Activated effector memory CD4-positive, alpha-beta T cell treated with anti-CD3 and anti-CD28 coated beads, Interleukin-2, amount 50 U/mL, for 16 hours (primary cell): ENCODE measurements at places on chromosomes 3 and 15.

- no peak for DNase-seq
Observed at GRCh38 chr3:143429628-143430514, 310.3 kb downstream of the CHST2 start.

GRCh38 chr15:27341780-27342343 is 370.9 kb downstream of the GABRG3 start:
- no peak for DNase-seq

- no peak for DNase-seq
Observed at GRCh38 chr3:157204431-157204830, 44.5 kb upstream of the CCNL1 start.

DNA sequence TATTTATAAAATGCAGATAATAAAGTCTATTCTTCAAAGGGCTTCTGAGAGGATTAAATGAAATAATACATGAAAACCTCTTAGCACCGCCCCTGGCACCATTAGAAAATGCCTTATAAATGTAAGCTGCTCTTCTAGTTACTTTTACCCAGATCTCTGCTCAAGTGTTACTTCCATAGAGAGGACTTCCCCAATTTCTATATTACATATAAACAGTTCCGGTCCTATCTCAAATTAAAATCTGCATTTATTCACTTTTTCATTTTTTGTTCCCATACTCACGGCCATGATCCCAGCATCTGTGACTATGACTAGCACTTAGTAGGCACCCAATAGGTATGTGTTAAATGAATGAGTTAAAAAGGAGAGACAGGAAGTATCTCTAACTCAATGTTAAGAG is 890.9 kb upstream of the CFAP20DC start:
- DNase-seq, result no peak

GRCh38 chr3:36738702-36739101 is 25.7 kb downstream of the DCLK3 start:
- no peak for DNase-seq

DNA sequence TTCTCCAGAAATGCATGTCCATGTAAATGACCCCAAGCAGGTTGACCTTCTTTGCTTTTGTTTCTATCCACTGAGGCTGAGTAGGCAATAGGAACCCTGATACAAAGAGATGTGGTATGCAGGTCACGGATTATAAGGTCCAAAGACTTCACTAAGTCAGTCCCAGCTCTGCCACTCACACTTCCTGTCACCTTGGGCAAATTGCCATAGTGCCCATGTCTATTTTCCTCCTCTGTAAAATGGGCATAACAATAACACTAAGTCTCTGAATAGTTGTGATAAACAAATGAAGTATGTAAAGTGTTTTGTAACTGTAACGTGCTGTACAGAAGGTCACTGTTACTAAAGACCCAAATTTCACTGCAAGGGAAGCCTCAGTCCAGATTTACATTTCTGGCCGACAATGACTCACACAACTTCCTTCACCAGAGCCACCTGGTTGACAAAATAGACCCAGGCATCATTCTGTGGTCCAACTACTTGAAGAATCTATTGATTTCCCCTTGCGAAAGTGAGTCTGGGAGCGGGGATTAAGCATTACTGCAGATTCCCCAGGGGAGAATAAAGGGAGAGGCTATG is 175.4 kb upstream of the LPP start:
- DNase-seq, result no peak

- DNase-seq, result no peak
Observed at GRCh38 chr15:80194914-80195313, 42.1 kb downstream of the FAH start.

DNA sequence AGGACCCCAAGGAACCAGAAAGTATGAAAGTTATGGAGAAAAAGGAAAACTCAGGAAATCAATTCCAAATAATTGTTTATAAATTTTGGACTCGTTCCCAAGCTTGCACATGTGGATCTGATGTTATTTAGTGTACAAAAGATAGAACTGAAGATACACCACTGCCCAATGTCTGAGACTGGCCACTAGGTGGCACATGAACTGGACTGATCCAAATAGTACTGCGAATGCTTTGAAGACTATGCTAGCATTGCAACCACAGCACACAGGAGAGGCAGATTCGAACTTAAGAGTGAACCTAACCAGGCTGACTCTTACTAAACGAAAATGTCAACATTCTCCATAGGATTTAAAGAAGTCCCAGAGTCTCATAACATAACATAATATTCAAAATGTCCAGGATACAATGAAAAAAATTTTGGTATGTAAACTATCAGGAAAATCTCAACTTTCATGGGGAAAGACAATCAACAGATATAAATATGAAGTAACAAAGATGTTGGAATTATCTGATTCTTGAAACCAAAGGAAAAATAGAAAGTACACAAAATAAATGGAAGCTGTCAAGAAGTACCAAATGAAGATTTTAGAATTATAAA is 596.7 kb downstream of the FGF12 start:
- DNase-seq, result no peak

GRCh38 chr15:26037369-26037768 is 174.2 kb upstream of the ATP10A start:
- DNase-seq, result no peak

DNA sequence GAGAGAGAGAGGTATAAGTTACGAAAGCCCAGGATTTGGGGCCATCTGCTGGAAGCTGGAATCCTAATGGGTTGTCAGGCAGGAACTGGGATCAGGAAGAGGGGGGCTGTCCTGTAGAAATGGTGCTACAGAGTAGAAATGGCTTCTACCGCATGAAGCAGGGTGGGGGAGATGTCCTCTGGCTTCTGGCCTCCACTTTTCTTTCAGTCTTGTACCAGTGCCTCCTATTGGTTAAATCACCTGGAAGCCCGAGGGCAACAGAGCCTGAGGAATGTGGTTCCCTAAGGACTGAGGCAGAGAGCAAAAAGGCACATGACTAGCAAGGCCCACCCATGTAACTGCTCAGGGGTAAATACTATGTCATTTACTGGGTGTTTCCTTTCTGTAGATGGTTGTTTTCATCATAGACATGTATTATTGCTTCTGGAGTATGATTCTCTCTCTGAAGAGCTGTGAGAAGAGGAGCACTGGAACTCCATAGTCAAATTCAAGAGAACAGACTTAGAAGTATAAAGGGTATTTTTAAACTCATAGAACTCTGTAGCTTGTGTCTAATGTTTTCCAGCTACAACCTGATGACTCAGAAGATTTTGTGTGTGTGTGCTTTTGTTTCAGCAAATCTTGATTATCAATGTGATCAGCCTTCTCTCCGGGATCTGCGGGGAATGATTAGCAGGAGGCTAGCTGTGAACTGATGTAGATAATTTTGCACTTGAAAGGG is 20.2 kb upstream of the MITF start:
- DNase-seq, result no peak

DNA sequence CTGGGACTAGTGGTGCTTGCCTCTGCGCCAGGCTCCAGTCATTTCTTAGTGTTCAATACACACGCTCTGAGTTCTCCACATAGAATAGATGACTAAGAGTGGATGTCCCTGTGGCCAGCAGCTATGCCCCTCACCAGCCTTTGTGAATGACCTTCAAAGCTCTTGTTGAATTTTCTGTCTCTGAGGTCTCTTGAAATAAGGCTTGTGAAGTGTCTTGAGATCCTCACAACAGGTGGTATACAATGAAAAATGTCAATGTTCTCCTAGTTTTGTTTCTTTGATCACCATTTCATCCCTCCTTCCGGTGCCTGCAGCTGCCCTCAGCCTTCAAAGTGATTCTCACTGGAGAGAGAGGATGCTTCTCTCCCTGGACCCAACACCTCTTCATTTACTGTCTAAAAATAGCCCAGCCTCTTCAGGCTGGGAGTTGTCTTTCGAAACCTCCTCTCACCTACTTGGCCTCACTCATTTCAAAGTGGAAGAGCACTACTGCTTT is 5.4 kb downstream of the MAPKBP1 start:
- DNase-seq, result no peak

- DNase-seq, result peak; percentile 83
Observed at GRCh38 chr15:42921342-42921731, 759 bp upstream of the TTBK2 start.

DNA sequence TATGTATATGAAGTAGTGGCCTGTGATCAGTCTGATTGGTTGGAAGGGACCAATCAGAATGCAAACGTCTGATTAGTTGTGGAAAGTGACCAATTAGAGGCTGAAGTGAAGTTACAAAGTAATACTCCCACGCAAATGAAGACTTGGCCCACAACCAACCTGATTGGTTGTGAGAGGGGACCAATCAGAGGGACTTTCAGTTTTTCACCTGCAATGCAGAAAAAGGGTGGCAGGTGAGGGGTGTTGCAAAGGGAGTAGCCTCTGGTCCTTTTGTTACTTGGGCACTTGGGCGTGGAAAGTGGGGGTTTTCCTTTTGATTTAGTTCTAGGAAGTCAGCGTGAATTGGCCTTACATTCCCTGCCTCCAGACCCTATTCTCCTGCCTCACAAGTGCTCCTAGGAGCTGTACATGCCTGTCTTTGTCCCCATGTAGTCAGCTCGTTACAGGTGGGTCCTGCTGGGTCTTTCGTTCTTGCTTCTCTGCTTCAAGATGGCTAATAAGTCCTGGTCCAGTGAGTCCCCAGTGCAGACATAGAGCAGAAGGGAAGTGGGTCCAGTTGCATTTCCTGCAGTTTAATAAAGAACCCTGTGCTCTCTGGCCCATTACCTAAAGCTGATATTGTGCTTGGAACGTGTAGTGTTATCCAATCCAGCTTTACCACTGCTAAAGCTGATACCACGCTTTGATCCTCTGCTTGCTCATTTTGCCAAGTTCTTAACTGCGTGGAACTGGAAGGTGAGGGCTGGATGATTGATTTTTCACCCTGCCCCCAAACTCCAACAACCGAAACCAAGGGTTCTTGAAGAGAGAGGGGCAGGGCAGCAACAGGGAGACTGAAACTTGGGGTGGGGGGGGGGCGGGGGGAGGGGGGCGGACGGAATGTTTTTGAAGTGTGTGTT is 46.0 kb upstream of the CD47 start:
- DNase-seq, result no peak

DNA sequence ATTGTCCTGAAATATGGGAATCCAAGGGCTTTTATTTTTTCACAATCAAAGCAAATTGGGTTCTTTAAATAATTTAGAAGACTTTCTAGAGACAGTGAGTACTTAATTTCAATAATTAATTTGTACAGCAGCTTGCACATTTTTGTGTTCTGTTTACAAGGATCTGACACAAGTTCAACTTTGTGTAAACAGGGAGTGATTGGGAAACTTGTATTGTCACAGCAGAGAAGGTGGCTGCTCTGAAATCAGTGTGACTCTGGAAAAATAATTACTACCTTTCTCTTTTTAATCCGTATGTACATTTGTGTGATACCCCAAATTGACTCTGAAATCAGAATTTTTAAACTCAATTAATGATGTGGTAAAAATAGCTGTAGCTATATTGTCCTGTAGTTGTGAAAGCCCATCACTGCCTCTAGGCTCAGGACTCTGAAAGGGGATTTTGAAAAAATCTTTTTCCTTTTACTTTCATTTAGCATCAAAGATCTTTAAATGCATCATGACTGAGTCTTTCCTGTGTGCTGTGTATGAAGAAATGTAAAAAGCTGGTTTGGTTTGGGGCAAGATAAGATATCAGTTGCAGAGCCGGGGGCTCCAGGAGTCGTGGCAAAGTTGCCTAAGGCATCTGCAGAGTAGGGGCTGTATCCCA is 45.1 kb downstream of the MFSD1 start:
- no peak for DNase-seq

GRCh38 chr15:62275831-62276230 is 110.7 kb upstream of the C2CD4B start:
- no peak for DNase-seq

- DNase-seq, result no peak
Observed at GRCh38 chr3:103057003-103057402, 622.2 kb downstream of the ZPLD1 start.

DNA sequence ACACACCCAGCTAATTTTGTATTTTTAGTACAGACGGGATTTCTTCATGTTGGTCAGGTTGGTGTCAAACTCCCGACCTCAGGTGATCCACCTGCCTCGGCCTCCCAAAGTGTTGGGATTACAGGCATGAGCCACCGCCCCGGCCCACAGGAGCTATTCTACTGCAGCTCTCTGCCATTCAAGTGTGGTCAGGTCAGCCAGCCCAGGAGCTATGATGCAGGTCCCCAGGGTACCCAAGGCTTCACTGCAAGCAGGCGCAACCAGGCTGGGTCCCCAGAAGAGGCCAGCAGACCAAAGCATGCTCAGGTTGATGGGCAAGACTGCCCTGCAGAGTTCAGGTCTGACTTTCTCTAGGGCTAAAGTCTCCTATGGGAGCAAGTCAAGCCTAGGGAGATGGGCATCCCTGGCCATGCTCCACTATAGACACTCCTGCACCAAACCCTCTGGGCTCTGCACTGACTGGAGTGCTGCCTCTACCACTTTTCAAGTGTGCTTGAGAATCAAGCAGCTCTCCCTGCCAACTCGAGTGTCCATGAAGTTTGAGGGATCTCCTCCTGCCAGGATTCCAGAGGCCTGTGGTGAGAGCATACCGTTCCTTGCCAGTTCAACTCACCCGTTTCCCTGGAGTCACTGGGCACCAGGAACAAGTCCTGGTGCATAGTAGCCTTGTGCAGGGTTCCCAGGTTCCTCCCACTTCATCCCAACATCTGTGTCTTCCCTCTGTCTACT is 30.9 kb downstream of the MYO9A start:
- no peak for DNase-seq

DNA sequence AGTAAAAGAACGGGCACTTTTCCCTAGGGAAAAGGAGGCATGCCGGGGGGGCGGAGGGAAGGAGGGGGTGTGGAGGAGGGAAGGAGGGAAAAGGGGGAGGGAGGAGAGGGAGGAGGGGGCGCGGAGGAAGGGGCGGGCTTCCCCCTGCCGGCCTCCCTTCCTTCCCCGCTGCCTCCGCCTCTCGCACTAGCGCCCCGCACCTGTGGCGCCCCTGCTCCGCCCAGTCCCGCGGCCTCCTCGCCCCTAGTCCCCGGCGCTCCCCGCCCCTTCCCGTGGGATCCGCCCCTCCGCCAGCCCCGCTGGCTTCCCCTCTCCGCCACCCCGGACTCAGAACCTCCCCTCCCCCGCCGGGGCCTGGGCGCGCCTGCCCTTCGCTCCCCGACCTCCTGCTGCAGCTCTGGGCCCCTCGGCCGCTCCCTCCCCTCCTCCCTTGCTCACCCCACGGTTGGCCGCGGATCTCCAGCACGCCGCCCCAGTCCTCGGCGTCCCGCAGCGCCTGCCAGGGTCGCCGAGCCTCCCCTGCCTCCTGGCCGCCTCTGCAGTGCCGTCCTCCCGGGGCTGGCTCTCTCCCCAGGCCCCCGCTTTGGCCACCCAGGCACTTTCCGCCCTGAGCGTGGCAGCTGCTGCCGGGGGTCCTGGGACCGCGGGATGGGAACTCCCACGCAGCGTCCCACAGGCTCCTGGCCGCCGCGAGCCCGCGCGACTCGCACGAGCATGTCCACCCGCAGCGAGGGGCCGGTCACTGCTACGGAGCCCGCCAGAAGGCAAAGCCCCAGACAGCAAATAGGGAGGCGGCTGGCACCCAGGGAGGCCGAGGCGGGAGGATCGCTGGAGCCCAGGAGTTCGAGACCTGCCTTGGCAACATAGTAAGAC is 147.4 kb downstream of the TJP1 start:
- no peak for DNase-seq

GRCh38 chr3:85652360-85652759 is 693.6 kb downstream of the CADM2 start:
- DNase-seq, result no peak

- DNase-seq, result no peak
Observed at GRCh38 chr3:185089751-185090150, 63.1 kb downstream of the C3orf70 start.
